Activated B cell treated with CpG ODN at 0.5 μM for 24 hours (primary cell): ENCODE measurements at places on chromosomes 2 and 18. TPM values are rescaled to one million over a fixed set of nuclear protein-coding genes. Genes with fewer than 3 reads are reported as not detected.

- no peak for DNase-seq
These were observed 55.5 kb downstream of the SGPP2 start for GRCh38 chr2:222479859-222480258.

DNA sequence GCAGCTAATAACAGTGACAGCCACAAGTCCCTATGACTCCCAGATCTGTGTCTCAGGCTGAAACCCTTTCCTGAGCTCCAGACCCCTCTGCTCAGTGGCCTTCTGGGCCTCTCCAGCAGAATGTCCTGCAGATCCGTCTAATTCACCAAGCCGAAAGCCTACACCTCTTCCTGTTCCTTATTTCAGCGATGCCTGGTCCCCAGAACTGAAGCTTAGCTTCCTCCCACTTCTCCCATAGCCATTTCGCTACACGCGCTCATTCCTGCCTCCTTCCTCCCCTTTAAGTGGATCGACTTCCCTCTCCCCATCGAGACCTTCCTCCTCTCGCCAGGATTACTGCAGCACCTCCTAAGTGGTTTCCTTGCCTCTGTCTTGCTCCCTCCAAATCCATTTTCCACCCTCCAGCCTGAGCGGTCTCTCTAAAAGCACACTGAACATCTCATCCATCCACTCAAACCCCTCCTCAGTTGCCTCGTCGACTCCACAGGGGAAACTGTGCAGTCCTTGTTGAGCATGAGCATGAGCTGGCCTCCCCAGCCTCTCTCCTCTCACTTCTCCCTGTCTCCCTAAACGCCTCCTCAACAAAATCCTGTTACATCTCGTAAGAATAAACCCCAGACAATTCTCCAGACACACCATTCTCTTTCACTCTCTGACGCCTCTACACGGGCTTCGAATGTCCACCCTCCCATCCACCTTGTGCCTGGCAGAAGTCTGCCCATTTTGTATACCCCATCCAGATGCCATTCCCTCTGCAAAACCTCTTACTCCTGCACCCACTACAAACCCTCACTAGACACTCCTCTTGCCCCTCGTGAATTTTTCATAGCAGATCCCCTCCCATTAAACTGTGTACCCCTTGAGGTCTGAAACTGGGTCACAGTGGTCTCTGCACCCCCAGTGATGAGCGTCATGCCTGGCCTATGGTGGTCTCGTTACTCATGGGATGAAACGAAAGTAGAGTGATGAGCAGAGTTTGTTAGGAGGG lies 232.6 kb downstream of the ATAD2B start:
- no peak for DNase-seq

- no peak for DNase-seq
These were observed 242.2 kb downstream of the ZNF516 start for GRCh38 chr18:76252880-76253279.

Gene IL1R2
- not detected in 2 replicates for total RNA-seq

GRCh38 chr2:47237375-47238334 lies 82.5 kb upstream of the STPG4 start:
- no peak for DNase-seq

Gene TLX2
- total RNA-seq, result not detected in 2 replicates

GRCh38 chr2:233922471-233922870 lies 5.3 kb downstream of the TRPM8 start:
- no peak for DNase-seq

Gene HOXD12
- total RNA-seq, result not detected in 2 replicates
